ENCODE measurements at places on chromosomes 11 and 22.

DNA sequence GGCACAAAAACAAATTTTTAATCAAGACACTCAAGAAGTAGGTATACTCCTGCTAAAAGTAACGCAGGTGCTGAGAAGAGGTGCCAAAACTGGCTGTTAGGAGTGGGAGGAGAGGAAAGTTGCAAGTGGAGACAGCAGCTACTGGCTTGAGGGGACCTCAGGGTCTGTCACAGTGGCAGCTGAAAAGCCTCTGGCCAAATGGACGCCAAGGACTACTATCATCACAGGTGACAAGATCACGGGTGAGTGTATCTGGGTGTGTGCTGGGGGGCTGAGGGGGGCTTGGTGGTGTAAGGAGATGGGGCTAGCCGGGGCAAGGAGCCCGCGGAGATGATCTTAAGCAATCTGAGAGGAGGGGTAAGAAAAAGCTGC lies 687 bp downstream of the ZNF202 start:
- DNase-seq: no peak

- DNase-seq: no peak
These were observed 132.4 kb upstream of the ZC3H12C start for GRCh38 chr11:109960831-109961230.

DNA sequence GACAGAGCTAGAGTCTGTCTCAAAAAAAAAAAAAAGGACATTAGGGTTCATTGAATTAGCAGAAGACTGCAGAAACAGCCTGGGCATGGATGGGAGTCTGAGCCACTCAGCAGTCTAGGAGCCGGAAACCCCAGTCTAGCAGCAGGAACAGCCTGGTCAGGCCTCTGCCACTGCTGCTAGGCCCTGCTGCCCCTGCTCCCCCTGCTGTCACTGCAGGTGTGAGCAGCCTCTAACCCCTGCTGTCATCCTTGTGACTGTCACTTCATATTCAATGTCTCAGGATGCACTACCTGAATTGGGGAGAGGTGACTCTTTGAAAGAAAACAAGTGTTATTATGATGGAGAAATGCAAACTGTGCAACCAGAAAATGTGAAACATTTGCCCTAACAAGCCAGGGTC lies 7.0 kb upstream of the DDX17 start:
- peak; percentile 8 for DNase-seq

- no peak for DNase-seq
These were observed 45.3 kb downstream of the EXT2 start for GRCh38 chr11:44140805-44141204.

- DNase-seq: no peak
These were observed 16.4 kb upstream of the IL2RB start for GRCh38 chr22:37165940-37166674.

DNA sequence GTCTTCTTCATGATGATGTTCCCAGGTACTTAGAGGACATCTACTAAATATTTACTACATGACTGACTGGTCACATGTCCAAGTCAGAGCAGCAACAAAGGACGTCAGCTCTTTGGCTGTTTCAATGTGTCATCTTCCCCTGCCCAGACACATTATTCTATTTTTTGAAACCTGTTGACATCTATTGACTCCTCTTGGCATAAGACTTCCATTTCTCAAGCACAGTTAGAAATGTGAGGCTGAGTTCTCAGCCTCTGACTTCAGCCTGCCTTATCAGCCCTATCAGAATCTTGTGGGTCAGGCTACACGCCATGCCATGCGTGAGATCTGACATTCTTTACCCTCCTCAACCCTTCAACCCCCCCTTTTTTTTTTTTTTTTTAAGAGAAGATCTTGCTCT lies 63.8 kb downstream of the SC5D start:
- no peak for DNase-seq

DNA sequence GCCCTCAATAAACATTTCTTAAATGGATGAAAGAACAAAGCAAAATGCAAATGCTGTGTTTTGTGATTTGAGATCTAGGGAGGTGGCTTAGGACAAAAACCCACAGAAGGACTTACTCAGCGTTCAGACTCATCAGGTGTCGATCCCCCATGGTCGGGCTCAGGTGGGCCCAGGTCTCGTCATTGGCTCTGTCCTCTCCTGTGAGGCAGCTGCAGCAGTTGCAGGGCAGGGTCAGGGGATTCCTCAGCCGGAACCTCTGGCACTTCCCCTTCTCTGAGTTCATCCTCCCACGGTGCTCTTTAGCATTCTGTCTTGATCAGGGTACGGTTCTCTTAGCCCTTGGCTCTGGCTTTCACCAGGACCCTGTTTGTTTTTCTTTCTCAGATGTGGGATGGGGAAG lies 14.0 kb upstream of the ACR start:
- DNase-seq: no peak

DNA sequence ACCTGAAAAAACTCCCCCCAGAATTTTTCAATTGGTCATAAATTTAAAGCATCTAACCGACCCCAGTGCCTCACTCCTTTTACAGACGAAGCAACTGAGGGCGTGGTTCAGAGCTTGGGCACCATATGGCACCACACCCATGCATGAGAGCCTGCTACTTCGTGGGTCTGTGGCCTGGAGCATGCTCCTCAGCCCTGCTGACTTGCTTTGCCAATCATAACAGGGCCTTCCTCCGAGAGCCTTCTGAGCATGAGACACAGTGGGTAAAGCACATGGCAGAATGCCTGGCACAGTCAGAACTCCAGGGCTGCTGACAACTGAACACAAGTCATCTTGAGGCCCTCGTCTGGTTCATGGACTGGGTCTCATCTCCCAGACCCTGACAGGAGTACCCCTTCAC lies 33.3 kb downstream of the HIRA start:
- no peak for DNase-seq

DNA sequence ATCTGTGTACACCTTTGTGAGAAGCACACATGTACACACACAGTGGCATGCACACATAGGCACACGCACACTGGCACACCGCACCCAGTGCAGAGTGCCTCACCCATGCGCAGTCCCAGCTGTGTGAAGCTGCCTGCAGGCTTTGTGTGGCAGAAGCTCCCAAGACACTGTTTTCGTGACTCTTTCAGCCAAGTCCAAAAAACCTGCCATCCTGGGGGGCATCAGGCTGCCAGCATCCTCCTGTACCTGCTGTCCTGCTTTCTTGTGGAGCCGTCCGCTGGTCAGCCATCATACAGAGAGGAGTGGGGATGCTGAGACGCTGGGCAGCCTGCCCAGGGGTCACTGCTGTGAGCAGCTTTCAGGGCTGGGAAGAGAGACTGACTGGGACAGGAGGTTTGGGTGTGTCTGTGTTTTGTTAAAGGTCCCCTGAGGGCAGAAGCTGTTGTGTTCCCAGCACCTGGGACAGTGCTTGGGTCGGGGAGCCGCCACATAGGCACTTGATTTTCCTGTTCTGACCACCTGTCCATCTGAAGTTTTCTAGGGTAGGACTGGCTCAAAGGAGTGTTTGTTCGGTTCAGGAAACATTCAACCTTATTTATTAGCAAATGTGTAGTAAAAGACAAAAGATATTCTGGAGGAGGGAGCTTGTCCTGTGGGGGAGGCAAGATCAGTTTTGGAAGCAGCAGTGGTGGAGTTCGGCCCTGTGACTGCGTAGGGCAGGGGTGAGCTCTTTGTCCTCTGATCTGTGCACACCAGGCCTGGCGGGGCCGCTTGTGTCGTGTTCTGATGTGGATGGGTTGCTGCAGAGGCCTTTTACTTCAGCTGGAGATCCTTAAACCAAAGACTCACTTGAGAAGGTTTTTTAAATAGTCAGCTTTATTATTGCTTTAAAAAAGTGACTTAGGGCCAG lies 29.7 kb downstream of the AP2A2 start:
- DNase-seq: no peak
